CD4-positive, alpha-beta T cell (primary cell): ENCODE measurements at places on chromosomes 16 and 17. TPM values are rescaled to one million over a fixed set of nuclear protein-coding genes. Genes with fewer than 3 reads are reported as not detected.

DNA sequence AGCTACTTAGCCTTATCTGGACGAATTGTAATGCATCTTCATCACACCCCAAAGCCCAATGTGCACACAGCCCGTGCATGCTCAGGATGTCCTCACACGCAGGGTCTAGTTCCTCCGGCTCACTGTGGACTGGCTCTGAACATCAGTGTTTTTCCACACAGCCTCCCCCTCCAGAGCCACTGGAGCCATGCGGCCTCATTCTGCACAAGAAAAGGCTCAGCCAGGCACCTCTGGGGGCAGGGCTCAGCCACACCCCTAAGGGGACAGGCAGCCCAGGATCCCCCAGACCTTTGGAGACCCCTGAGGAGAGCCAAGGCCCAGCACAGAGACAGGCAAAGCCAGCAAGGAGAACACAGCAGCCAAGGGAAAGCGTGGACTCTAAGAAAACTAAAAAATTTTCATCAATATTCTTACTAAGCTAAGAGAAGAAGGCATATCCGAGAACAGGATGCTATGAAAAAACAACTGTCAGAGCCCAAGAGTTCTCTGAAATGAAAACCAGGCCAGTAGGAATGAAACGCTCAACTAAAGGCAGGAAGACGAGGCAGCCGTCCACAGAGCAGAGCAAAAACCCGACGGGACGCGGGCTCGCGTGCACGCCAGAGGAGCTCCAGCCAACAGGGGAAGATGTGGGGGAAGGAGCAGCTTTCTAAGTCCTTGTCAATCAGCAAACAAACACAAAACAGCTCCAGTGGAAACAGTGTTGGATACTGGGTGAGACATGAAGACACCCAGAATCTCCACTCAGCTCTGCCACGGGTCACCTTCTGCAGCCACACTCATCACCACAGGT, 34.5 kb downstream of the MAP1LC3B start:
- no peak overlapping the region for H3K27ac ChIP-seq
- no peaks in the 10 kb centered on the region for H3K27me3 ChIP-seq
- H3K4me3 ChIP-seq: no peak overlapping the region
- H3K36me3 ChIP-seq: peaks cover 36% of the 10 kb centered on the region
- no peak for DNase-seq
- H3K4me1 ChIP-seq: no peaks in the 10 kb centered on the region

The CD300E gene
- total RNA-seq: 0.93 TPM

The EVI2A gene
- 37.8 TPM for total RNA-seq

The SHISA6 gene
- not detected for total RNA-seq

- no peak overlapping the region for H3K4me3 ChIP-seq
- H3K27ac ChIP-seq: no peak overlapping the region
- DNase-seq: no peak
- no peaks in the 10 kb centered on the region for H3K4me1 ChIP-seq
- no peaks in the 10 kb centered on the region for H3K27me3 ChIP-seq
Measured at GRCh38 chr17:9162275-9162985, 141.1 kb downstream of the NTN1 start.

GRCh38 chr16:28930652-28931051, 1.1 kb upstream of the CD19 start:
- DNase-seq: no peak
- H3K4me3 ChIP-seq: no peak overlapping the region
- no peaks in the 10 kb centered on the region for H3K27me3 ChIP-seq
- no peak overlapping the region for H3K27ac ChIP-seq

The FNDC8 gene
- total RNA-seq: not detected

GRCh38 chr16:11190588-11191560, 65.1 kb downstream of the SOCS1 start:
- no peak for DNase-seq
- no peaks in the 10 kb centered on the region for H3K27me3 ChIP-seq
- no peaks in the 10 kb centered on the region for H3K4me1 ChIP-seq
- H3K36me3 ChIP-seq: no peaks in the 10 kb centered on the region
- no peak overlapping the region for H3K4me3 ChIP-seq

- no peaks in the 10 kb centered on the region for H3K27me3 ChIP-seq
- H3K4me3 ChIP-seq: peak overlapping the region; percentile 38
- H3K27ac ChIP-seq: peak overlapping the region; percentile 41
- peaks cover 79% of the 10 kb centered on the region for H3K36me3 ChIP-seq
- DNase-seq: no peak
Measured at GRCh38 chr17:78803186-78803845, 21.2 kb upstream of the CYTH1 start.

The CACNG5 gene
- not detected for total RNA-seq

- no peaks in the 10 kb centered on the region for H3K4me1 ChIP-seq
- H3K4me3 ChIP-seq: no peak overlapping the region
- H3K36me3 ChIP-seq: peaks cover 2% of the 10 kb centered on the region
- no peak for DNase-seq
Measured at GRCh38 chr16:27620541-27620940, 70.6 kb downstream of the KATNIP start.

DNA sequence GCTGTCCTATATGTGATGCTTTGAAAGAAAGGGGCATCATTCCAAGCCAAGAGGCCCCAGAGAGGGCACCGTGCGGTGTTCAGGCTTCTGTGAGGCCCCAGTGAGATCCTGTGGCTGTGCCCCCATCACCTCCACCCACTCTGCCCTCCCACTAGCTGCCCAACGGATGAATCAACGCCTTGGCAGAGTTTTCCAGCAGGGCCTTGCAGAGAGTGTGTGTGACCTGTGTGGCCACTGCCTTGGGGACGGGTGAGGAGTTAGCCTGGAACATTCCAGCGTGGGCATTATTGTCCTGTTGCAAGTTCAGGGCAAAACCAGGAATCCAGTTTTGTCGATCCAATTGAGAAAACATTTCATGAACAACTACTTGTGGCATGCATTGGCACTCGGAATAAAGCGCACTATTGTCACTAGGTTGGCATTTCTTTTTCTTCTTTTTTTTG, 53.7 kb downstream of the SF3B3 start:
- H3K27me3 ChIP-seq: no peaks in the 10 kb centered on the region
- no peak overlapping the region for H3K27ac ChIP-seq
- H3K4me1 ChIP-seq: no peaks in the 10 kb centered on the region
- no peak for DNase-seq
- peaks cover 14% of the 10 kb centered on the region for H3K36me3 ChIP-seq
- H3K4me3 ChIP-seq: no peak overlapping the region

GRCh38 chr16:24204150-24204665, 51.9 kb upstream of the CACNG3 start:
- peaks cover 38% of the 10 kb centered on the region for H3K36me3 ChIP-seq
- no peak for DNase-seq
- no peak overlapping the region for H3K4me3 ChIP-seq

- no peaks in the 10 kb centered on the region for H3K4me1 ChIP-seq
- H3K4me3 ChIP-seq: no peak overlapping the region
- H3K27me3 ChIP-seq: no peaks in the 10 kb centered on the region
- H3K27ac ChIP-seq: no peak overlapping the region
- DNase-seq: no peak
Measured at GRCh38 chr17:70344386-70345060, 175.2 kb downstream of the KCNJ2 start.

The CUEDC1 gene
- 0.41 TPM for total RNA-seq

The KRTAP3-1 gene
- total RNA-seq: not detected

DNA sequence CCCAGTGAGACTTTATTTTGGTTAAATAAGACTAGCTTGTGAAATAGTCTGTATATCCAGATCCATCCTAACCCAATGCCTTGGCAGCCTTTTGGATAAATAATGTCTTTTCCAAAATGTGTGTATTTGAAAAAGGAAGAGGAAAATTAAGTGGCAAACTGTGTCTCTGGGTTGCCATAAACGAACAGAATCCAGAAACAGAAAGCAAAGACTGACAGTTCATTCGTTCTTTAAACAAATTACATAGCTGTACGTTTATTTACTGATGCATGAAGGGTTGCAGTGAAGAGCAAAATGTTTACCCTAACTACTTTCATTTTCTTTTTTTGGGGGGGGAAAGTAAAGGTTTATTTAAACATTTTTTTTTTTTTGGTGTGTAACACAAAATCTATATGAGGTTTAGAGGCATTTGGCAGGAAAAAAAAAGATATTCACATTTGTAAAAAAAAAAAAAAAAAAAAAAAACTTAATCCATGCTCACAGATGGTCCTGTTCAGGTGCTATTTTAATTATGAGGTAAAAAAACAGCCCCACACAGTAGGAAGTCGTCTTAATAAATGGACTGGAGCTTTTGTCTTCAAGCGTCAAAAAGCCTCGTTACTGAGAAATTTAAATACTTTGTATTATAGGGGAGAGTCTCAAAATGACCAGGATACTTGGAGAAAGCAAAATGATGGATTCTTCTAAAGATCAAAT, 245.9 kb downstream of the FTO start:
- no peak overlapping the region for H3K27ac ChIP-seq
- DNase-seq: no peak
- H3K36me3 ChIP-seq: no peaks in the 10 kb centered on the region
- H3K4me1 ChIP-seq: peaks cover 4% of the 10 kb centered on the region
- H3K27me3 ChIP-seq: no peaks in the 10 kb centered on the region
- no peak overlapping the region for H3K4me3 ChIP-seq

DNA sequence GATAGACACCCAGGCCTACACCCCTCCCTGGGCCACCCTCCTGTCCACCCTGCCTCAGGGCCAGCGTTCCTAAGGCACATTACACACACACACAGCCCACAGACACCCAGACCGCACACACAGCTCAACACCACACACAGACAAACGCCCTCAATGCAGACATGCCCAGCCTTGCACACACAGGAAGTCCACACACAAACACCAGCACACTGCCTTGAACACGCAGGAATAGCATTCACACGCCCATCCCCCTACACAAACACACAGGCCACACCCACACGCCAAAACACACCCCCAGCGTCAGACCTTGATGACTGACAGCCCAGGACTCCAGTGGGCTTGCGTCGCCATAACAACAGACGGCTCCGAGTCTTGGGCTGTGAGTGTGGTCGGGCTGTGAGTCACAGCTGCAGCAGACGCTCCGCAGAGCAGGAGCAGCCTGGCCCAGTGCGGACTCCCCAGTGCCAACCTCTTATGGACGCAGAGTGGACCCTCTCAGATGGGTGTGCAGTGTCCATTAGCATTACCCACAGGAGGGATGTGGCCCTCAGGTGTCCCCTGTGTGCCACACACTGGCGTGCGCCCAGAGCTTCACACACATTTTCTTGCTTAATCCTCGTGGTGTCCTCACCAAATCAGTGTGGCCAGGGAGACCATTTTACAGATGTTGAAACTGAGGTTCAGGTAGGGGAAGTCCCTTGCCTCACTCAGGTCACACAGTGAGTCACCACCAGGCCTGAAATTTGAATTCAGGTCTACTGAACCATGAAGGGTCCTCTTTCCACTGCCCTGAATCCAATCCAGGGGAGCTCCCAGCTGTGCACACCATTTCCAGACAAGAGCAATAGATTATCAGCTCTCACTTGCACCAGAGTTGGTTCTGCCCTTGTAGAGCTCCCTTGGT, 17.8 kb upstream of the RAI1 start:
- H3K4me3 ChIP-seq: no peak overlapping the region
- peaks cover 16% of the 10 kb centered on the region for H3K4me1 ChIP-seq
- H3K27ac ChIP-seq: no peak overlapping the region
- no peaks in the 10 kb centered on the region for H3K27me3 ChIP-seq
- no peaks in the 10 kb centered on the region for H3K36me3 ChIP-seq

DNA sequence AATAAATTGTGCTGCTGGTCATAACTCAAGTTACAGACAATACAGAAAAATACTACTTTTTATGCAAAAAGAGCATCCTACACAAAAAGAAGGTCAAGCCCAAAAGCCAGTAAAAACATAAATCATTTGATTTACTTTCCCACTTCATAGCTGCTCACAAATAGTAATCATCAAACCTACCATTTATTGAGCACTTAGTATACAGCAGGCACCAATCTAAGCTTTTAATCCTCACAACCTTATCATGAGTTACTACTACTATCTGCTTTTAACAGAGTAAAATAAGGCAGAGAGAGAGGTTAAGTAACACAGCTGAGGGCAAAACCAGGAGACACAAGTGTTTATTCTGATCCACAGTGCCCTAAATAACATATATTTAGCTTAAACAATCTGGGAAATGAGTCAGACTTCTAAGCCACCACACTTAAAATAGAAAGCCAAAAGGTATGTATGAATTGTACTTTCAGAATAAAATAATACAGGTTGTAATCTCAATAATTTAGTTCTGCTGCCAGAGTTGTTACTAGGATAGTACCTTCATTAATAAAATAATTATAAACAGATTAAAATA, 1.7 kb upstream of the AARS1 start:
- DNase-seq: no peak
- no peak overlapping the region for H3K27ac ChIP-seq
- H3K4me3 ChIP-seq: no peak overlapping the region

DNA sequence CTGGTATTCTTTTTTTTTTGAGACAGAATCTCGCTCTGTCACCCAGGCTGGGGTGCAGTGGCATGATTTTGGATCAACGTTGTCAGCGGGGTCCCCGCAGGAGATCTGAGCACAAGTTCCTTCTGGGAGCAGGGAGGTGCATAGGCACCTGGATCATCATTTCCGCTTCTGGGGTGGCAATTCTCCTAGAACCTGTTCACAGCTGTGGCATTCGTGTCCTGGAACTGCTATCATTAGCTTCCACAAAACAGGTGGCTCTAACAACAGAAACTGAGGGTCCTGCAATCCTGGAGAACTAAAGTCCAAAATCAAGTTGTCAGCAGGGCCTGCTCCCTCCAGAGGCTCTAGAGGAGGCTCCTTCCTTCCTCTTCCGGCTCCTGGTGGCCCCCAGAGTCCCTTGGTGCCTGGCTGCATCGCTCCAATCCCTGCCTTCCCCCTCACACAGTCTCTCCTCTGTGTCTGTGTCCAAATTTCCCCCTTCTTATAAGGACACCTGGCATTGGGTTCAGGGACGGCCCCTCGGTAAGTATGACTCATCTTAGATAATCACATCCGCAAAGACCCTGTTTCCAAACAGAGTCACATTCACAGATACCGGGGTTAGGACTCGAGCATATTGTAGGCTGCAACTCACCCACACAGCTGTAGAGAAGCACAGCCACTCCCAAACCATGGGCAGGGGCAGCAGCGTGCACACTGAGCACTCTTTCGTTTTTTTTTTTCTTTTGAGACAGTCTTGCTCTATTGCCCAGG, 43.5 kb upstream of the KLHDC4 start:
- DNase-seq: no peak
- no peak overlapping the region for H3K4me3 ChIP-seq
- H3K27me3 ChIP-seq: no peaks in the 10 kb centered on the region
- H3K36me3 ChIP-seq: no peaks in the 10 kb centered on the region
- H3K27ac ChIP-seq: no peak overlapping the region
- H3K4me1 ChIP-seq: peaks cover 18% of the 10 kb centered on the region

DNA sequence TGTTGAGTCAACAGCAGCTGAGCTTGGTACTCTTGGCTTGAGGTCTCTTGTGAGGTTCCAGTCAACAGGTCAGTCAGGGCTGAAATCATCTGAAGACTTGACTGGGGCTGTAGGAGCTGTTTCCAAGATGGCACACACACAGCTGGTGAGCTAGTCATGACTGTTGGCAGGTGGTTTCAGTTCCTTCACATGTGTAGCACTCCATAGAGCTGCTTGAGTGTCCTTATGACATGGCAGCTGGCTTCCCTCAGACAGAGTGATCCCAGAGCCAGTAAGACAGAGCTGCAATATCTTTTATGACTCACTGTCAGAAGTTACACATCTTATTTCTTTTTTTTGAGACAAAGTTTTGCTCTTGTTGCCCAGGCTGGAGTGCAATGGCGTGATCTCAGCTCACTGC, 19.5 kb upstream of the GAS7 start:
- no peak overlapping the region for H3K4me3 ChIP-seq
- no peak for DNase-seq
- H3K36me3 ChIP-seq: no peaks in the 10 kb centered on the region
- no peak overlapping the region for H3K27ac ChIP-seq

The TBC1D3D gene
- 8.0 TPM for total RNA-seq
